CD4-positive, alpha-beta T cell treated with Interleukin-17A for 1 hour (primary cell): ENCODE measurements at places on chromosomes 5 and 9.

GRCh38 chr9:35002623-35003022 is 13.1 kb downstream of the DNAJB5 start:
- DNase-seq: no peak

GRCh38 chr9:74122661-74123060 is 374.5 kb upstream of the RORB start:
- DNase-seq: no peak

GRCh38 chr5:121872856-121873255 is 21.2 kb downstream of the FTMT start:
- no peak for DNase-seq

- no peak for DNase-seq
Measured at GRCh38 chr5:52692039-52692438, 95.7 kb upstream of the ITGA1 start.

DNA sequence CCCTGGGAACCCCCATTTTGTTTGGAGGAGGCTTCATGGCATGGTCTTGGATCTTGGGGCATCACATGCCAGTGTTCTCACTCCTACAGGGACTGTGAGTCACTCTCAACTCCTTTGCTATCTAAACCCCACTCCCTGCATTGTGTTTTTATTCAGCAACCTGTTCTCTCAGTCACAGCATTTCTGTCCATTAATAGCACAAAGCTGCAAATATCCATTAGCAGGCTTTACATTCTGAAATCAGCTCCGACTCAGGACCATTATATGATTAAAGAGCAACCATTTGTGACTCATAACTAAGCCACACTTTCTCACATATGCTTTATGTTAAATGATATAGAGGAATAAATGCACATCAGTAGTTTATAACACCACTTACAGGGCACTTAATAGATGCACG is 462.1 kb upstream of the BRINP1 start:
- no peak for DNase-seq

DNA sequence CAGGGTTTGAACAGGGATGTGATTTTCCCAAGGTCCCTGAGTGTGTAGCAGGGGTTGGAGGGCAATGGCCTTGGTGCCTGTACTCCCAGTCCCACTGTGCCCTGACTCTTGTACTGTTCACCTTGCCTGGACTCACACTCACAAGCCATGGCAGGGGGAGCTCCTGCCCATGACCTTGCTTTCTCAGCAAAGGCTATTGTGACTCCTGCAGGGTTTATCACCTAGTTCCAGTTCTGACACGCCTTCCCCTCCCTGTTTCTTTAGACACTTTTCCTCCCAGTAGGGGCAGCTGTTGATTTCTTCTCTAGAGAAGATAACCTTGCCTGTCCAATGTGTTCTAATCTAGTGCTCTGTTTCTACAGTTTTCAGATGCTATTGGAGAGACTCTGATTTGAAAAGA is 139.5 kb downstream of the FSTL4 start:
- no peak for DNase-seq

DNA sequence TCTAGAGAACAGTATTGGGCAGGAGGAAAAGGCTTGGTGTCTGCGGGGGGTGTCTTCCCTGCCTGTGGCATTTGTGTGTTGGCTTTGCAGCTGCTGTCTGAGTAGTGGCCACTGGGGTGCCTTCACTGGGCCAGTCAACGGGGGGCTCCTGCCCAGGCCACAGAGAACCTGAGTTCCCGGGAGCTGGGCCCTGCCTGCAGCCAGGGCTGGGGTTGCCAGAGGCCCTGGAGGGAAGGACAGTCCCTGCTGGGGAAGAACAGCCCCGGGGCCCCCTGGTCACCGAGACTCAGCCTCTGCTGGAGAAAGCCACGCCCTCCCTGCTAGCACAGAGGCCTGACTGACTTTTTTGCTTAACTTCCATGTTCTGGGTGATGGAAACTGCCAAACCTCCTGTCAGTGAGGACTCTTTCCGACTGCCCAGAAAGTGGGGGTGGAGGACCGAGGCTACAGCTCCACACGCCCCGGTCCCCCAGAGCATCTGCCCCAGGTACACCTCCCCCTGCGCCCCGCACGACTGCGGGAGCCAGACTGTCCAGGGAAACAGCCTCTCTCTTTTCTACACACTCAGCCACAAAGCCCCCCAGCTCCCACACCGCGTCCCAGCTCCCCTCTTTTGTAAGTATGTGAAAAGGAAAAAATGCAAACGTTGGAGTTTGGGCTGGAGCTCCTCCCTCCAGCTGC is 133.4 kb downstream of the DAB2IP start:
- no peak for DNase-seq

- DNase-seq: no peak
Measured at GRCh38 chr5:40412771-40413170, 266.9 kb upstream of the PTGER4 start.

GRCh38 chr9:74858751-74859414 is 28.8 kb downstream of the TRPM6 start:
- DNase-seq: no peak

DNA sequence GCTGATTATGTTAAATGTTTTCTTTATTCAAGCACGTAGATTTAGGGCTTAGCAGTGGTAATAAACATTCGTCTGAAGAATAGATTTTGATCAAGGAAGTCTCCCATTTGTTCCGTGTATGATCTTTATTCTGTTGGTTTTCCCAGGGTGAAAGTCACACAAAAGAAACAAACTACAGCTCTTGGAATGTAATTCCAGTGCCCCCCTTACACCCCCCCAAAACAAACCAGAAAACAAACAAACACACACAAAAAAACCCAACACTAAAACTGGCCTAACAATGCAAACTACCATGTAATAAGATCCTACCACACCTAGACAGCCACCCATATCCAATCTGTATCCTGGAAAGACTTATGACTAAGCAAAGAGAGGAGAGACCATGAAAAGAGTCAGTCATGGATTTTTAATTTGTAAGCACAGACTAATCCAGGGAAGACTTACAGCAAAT is 196.2 kb upstream of the ELL2 start:
- no peak for DNase-seq

- DNase-seq: no peak
Measured at GRCh38 chr5:151288180-151288579, 15.4 kb downstream of the SLC36A3 start.
